ENCODE measurements at places on chromosomes 5 and 9.

GRCh38 chr9:110170357-110171257, 37.4 kb downstream of the C9orf152 start:
- DNase-seq, result no peak

GRCh38 chr5:107871023-107871422, 200.3 kb upstream of the EFNA5 start:
- no peak for DNase-seq

DNA sequence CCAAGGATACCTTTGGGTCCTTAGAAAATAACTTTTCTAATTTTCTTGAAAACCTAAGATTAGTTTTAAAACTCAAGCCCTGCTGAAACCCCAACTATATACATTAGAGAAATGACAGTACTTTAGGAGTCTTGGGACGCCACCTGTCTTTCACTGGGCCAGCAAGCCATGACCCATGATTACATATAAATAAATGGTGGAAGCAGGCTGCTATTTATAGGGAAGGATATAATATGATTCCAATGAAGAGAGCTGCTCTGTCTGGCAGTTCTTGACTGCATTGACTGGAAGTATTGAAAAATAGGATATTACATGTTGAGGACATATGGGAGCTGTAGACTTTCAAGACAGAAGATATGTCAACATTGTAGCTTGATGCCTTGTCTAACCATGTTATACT, 7.3 kb downstream of the JMY start:
- no peak for DNase-seq

DNA sequence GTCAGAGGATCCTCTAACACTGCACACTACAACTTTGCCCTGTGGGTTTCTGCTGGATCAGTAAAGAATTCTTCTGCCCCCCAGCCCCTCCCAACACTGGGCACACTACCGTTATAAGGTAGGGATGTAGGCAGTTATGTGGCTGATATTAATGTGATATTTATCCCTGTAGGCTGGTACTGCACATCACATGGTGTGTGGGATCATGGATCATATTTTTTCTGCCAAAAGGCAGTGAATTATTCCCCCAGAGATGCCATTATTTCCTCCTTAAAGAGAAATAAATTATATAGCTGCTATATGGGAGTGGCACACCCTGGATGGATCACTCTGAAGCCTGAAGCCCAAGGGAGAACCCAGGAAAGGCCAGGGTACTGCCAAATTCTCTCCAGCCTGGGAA, 69.5 kb downstream of the SV2C start:
- no peak for DNase-seq

DNA sequence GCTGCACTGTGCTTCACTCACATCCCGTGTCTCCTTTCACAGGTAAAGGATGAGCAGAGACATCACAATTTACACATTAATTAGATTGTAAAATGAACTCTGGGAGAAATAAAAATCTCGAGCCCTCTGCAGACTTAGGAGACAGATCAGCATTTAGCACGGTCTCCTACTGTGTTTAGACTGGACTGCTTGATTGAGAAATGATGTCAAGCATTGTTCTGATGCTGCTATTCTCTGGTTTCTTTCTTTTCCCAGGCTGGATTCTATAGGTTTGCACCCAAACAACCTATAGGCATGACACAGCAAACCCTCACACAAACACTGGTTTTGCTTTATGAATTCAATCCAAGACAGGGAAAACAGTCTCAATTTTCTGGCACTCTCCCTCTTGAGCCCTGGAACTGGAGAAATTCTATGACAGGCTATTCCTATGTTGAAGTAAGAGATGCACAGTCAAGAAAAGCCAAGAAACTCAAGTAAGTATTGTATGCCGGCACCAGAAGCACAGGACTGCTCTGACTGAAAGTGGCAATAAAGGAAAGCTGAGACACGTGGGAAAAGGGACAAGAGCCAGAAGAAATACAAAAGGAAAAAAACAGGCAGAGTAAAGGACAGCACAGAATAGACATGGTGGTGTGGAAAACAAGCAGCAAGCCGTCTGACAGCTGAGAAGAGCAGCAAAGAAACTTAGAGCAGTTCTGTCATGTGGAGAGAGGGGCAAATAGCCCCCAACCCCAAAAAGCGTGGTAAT, 24.8 kb upstream of the ERAP2 start:
- DNase-seq, result no peak

DNA sequence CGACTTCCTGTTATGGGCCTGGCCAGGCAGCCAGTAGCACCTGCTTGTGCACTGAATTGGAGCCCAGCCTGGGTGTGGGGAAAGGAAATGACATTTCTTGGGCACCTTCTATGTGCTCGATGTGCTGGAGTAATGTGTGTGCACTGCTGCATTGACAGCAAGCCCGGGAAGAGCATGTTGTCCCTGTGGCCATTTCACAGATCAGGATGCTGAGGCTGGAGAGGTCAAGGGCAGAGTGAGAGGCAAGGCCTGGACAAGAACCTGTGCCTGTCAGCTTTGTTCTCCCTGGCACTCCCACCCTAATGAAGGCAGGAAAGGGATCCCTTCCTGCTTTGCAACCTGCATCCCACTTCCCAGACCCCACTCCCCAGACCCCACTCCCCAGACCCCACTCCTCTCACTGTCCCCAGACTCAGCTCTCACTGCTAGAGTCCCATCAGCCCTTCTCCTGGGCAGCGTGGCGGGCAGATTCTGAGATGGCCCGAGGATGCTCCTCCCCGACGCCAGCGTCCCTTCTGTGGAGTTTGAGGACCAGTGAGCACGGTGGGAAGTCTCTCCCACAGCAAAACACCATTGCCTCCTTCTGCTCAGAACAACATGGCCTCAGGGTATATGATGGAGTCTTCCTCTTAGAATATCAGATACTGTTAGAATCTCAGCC, 49.6 kb downstream of the BARX1 start:
- DNase-seq, result no peak

- DNase-seq, result no peak
Measured at GRCh38 chr9:130352081-130352480, 86.5 kb downstream of the HMCN2 start.

DNA sequence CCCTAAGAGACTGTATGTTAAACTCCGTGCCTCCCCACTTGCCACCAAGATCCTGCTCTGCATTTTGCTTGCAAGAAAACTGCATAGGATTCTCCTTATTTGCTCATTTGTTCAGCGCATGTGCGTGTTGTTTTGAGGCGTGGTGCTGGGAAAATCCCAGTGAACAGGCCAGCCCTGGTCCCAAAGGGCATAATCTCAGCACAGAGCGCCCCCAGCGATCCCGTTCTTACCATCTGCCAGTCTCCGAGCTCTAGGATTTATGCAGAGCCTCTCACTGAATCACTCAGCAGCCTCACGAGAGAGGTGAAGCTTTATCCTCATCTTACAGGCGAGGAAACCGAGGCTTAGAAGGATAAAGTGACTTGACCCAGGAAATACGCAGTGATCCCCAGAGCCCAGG, 11.5 kb downstream of the PRRX2 start:
- DNase-seq, result no peak

Data from midbrain (tissue), 1 donor.